EL (cell line): ENCODE measurements at places on chromosomes 1 and 21.
A peak's percentile ranks its signal among the peaks of the same experiment; 100 is the strongest.

GRCh38 chr1:32773764-32774463 lies 43.2 kb downstream of the YARS1 start:
- DNase-seq: no peak

DNA sequence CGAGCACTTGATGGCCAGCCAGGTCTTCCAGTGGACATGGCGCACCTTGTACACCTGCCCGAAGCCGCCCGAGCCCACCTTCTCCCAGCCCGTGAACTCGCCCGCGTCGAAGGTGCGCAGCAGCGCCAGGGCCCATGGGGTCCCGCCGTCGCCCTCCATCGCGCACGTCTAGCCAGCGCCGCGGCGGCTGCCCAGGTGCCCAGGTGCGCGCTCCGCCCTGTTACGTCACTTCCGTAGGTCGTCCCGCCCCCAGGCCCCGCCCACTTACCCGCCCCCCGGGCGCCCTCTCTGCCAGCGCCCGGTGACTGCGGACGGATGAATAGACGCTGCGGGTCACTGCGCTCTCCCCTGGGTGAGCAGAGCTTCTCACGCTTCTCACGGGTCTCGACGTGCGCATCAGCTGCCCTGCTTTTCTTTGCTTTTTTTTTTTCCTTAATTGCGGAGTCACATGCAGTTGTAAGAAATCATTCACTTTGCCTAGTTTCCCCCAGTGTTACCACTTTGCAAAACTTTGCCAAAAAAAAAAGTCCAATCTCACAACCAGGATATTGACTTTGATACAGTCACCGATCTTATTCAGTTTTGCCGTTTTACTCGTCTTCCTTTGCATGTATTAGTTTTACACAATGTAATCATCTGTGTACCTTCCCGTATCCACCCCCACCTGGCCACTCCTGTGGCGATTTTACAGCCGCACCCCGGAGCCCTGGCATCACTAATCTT lies at the start of gene RIPK4:
RIPK4 (minus strand) TSS at position 170 of the 723 bp plus-strand sequence; CDS start at position 159, 11 bp downstream.
- DNase-seq: peak; percentile 47

GRCh38 chr1:192272732-192273131 lies 44.1 kb upstream of the RGS21 start:
- DNase-seq: no peak

- no peak for DNase-seq
Observed at GRCh38 chr1:111164151-111164550, 24.1 kb downstream of the CEPT1 start.

GRCh38 chr1:159468321-159468720 lies 28.8 kb downstream of the OR10J1 start:
- no peak for DNase-seq

- DNase-seq: no peak
Observed at GRCh38 chr1:2504949-2505272, 21.5 kb downstream of the PANK4 start.

- DNase-seq: peak; percentile 34
Observed at GRCh38 chr21:25456672-25457071, 150.6 kb downstream of the MRPL39 start.

- DNase-seq: no peak
Observed at GRCh38 chr1:53536606-53537005, 77.4 kb downstream of the DMRTB1 start.

GRCh38 chr1:22575532-22576149 lies 12.4 kb downstream of the EPHA8 start:
- DNase-seq: no peak

GRCh38 chr1:46301808-46302640 lies 1.4 kb downstream of the LRRC41 start:
- peak; percentile 54 for DNase-seq

DNA sequence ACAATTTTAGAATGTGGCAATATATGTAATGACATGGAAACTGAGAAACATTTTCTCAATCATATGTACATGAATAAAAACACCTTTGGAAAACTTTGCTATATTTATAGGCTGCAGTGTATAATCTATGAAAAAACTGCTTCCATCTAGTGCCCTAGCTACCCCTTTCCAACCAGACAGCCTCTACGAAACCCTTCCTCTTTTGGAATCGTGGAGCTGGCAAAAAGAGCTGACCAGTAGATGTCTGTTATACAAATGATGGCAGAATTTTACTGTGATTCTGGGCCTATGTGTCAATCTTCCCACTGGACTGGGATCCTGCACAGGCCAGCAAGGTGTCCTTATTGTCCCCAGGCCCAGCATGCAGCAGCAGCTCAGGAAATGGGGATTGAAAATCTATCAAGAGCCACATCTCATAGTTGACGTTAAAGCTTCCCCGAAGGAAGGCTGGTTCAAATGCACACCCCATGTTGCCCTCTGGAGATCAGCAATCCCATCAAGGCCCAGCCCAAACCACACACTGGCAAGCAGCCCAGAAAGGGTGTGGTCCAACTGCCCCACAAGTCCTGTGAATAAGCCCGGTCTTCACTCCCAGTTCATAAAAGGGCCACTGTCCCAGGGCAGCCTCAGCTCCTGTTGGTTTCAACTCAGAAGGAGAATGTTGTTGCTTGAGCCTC lies 8.8 kb upstream of the FAM20B start:
- peak; percentile 96 for DNase-seq

GRCh38 chr1:160705742-160706141 lies 5.9 kb downstream of the CD48 start:
- no peak for DNase-seq

DNA sequence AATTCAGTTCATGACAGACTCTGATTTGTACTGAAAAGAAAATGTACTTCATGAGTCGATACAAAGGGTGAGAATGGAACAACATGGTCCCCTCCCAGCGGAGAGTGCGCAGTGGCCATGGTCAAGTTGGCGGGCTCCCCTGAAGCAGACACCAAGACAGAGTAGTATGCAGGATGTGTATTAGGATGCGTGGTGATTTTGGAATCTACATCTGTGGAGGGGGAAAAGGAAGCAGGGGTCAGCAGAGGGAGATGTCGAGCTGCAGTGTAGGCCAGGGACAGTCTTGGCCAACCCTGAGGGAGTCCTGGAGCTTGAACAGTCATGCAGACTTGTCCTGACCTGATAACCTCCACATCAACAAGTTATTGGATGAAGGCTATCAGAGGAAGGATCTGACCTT lies 481.0 kb downstream of the OMA1 start:
- no peak for DNase-seq

DNA sequence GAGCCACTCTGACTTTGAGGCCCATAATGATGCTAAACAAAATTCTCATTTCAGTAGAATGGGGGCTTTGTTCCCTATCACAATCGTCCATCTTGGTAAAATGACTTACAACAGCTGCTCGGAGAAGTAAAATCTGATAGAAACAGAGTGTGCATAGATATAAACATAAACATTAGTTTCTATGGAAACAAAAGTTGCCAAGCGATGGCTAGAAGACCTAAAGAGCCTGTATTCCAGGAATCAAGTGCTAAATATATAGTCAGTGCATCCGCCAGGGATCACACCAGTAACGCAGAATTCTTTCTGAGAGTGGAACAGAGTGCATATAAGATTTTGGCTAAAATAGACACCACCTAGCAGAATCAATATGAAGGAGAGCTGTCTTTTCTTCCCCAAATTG lies 91.2 kb upstream of the KAZN start:
- no peak for DNase-seq
